Karpas-422 (cell line): ENCODE measurements at places on chromosomes 1 and 21. TPM values are rescaled to one million over a fixed set of nuclear protein-coding genes. Genes with fewer than 3 reads are reported as not detected.

The ATP8B2 gene
- total RNA-seq = 10.6 and 19.6 TPM in 2 replicates

The ABCG1 gene
- total RNA-seq = not detected in 2 replicates

The OR2T29 gene
- not detected in 2 replicates for total RNA-seq

- DNase-seq = no peak
Observed at GRCh38 chr1:205434738-205435137, 12.9 kb upstream of the LEMD1 start.

DNA sequence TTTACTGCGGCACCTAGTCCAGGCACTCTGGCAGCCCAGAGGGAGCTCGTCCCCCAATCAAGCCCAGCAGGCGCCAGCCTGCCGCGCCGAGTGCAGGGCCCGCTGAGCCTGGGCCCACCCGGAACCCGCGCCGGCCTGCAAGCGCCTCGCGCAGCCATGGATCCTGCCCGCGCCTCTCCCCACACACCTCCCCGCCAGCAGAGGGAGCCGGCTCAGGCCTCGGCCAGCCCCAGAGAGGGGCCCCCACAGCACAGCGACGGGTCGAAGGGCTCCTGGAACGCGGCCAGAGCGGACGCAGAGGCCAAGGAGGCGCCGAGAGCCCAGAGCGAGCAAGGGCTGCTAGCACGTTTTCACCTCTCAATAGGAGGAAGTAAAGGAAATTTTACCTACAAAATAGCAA, 767.0 kb downstream of the MRPL39 start:
- no peak for DNase-seq

DNA sequence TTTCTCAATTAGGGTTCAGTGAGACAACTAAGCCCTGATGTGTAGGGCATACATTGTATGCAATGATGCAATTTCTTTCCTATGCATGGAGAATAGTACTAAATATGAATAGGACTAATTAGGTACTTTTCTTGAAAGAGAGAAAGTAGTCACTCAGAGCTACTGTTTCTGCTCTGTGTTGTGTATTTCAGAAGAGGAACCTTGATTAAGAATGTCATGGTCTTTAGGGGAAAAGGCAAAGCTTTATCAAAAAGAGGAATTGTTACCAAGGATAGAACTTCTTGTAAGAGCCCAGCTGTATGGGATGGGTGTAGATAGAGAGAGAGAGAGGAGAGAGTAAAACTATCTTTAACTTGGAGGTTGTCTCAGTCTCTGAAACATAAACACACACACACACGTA, 49.1 kb downstream of the HLX start:
- DNase-seq = no peak

- no peak for DNase-seq
Observed at GRCh38 chr1:31426249-31426922, 13.4 kb downstream of the SERINC2 start.

GRCh38 chr21:44483288-44484237, 28.3 kb downstream of the LRRC3 start:
- DNase-seq = no peak

DNA sequence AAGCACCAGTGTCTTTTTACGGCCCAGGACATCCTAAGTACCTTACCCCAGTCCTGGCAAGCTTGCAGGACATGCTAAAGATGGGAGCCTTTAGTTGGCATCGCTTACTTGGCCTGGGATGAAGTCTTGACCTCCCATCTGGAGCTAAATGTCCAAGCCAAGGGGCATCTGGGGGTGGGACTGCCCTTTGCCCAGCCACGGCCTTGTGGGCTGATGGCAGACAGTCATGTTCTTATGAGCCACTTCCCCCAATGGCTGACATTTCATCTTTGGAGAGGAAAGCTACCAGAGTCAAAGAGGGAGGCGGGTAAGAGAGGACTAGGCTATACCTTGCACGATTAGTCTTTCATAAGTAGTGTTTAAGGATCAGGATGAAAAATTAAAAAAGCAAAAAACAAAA, 32.2 kb downstream of the OPTC start:
- no peak for DNase-seq

DNA sequence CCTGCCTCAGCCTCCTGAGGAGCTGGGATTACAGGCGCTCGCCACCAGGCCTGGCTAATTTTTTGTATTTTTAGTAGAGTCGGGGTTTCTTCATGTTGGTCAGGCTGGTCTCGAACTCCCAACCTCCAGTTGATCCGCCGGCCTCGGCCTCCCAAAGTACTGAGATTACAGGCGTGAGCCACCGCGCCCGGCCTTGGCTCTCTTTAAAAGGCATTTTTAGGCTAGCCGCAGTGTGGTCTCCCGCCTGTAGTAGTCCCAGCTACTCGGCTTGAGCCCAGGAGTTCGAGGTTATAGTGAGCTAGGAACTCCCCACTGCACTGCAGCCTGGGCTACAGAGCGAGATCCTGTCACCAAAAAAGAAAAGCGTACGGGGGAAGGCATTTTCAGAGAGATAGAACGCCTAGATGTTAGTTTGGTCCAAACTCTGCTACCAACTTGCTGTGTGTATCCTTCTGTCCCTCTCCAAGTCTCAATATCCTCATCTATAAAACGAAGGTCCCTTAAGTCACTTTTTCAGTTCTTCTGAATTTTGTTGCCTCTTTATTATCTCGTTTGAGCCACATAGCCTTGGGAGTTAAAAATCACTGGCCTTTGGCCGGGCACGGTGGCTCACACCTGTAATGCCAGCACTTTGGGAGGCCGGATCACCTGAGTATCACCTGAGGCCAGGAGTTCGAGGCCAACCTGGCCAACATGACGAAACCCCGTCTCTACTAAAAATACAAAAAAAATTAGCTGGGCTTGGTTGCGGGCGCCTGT, 734 bp downstream of the MED18 start:
- DNase-seq = peak; percentile 63

DNA sequence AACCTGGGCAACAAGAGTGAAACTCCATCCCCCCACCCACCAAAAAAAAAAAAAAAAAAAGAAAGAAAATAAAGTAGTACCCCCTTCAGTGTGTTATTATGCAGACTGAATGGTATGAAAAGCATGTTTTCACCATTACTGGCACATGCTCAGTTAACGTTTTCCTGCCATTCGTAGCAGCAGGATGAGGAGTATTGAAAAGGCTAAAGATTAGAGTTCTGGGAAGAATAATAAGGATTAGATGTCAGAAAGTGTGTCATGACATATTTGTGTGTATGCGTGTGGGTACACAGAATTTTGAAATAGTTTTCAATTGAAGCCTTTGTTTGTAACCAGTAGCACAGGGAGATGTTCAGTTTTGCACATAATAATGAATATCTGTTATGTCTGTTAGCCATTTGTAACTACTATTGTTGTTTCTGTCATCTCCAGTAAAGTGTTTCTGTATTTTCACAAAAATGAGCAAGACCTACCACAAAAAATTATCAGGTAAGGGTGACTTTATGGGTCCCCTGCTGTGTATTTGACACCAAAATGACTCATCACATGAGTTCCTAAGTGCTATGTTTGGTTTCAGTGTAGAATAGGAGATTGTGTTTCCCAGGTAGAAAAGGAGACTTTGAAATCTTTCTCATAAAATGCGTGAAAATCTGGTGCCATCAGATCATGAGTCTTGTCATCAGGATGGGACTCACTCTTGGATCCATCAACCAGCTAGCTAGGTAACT, 358.9 kb downstream of the DISC1 start:
- DNase-seq = no peak

DNA sequence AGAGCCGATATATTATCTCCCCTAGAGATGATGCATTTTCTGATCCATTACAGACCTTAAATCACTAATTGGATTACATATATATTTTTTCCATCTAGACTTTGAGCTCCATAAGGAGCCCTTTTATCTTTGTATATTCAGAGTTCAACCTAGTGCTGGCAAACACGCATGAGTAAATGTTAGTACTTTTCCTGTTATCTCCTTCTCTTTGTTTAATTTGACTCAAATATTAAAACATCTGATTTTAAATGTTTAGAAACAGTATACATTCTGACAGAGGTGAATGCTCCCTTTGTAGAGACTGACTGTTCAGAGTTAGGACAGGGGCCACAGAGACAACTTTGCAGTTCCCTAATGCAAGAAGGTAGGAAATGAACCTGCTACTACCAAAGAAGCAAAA, 37.1 kb downstream of the EIF2B3 start:
- no peak for DNase-seq

- peak; percentile 84 for DNase-seq
Observed at GRCh38 chr1:218171302-218171893, 113.7 kb upstream of the RRP15 start.

GRCh38 chr1:246537441-246537840, 28.6 kb downstream of the TFB2M start:
- DNase-seq = no peak

DNA sequence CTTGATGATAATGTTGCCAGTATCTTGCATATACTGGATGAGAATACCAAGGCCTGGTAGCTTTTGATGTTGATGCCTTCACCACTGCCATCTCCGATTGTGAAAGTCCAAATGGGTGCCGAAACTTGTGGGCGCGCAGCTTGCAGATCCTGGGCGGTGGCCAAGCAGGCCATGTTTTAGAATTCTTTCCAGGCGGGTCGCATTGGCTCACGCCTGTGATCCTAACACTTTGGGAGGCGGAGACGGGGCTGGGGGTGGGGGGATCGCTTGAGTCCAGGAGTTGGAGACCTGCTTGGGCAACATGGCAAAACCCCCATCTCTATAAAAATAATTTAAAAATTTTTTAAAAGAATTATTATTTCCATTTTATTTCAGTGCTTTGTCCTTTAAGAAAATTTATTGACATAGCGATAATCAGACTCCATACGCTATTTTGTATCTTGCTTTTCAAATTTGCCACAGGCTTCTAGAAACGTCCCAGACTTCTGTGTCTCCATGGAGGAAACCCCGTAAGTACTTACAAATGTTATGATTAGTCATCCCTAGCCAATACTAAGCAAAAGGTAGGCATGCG, 592 bp upstream of the ZNF326 start:
- no peak for DNase-seq

GRCh38 chr1:166119471-166119965, 47.3 kb downstream of the FAM78B start:
- DNase-seq = no peak

DNA sequence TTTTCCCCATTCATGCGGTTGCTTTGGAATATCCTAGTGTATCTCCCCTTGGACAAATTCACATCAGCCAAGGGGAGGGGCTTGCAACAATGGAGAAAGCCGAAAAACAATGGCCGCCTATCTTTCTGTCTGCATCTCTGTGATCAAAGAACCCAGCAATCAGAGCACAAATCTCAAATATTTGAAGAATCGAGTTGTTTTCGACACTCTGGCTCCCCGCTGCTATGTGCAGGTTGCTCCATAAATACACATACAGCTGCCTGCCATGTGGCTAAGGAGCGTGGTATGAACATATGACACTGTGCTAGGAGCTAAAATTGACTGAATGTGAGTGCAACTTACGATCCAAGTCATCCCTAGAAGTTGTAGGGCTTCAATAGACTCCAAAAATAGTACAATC, 8.5 kb downstream of the CFHR4 start:
- DNase-seq = no peak

DNA sequence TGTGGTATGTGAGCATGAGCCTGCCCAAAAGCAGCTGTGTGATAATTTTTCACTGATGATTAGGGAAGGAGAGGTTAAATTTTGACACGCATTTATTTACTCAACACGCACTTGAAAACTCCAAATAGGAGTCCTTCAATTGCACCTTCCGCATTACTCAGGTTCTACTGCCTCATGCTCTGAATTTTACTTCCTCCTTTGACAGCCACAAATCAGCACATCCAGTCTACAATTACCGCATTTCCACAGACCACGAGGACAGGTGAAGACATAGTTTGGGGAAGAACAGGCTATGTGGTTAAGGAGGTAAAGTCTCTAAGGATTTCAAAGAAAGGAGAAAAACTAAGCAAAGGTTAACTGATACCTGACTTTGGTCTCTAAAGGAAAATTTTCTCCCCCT, 2.6 kb downstream of the CAPN8 start:
- no peak for DNase-seq
